ENCODE measurements at places on chromosomes 16 and 17. TPM values are rescaled to one million over a fixed set of nuclear protein-coding genes. Genes with fewer than 3 reads are reported as not detected.

AIPL1 gene
- total RNA-seq: 0.71 TPM

GPR179 gene
- total RNA-seq: 0.07 TPM

GRCh38 chr16:89210904-89211515 is 6.5 kb upstream of the ZNF778 start:
- no peak for DNase-seq

- no peak for DNase-seq
Measured at GRCh38 chr17:77881545-77881944, 77.0 kb upstream of the TNRC6C start.
